HepG2 (cell line): ENCODE measurements at places on chromosomes 6 and 20. TPM values are rescaled to one million over a fixed set of nuclear protein-coding genes. Genes with fewer than 3 reads are reported as not detected.

- DNase-seq = no peak
Measured at GRCh38 chr6:126773112-126773805, 345.2 kb upstream of the RSPO3 start.

GRCh38 chr20:62660768-62661167 lies 18.5 kb downstream of the SLCO4A1 start:
- no peak for DNase-seq

GRCh38 chr6:168208402-168208801 lies 111.2 kb downstream of the DACT2 start:
- DNase-seq = no peak

- DNase-seq = no peak
Measured at GRCh38 chr6:125866433-125866832, 75.7 kb downstream of the NCOA7 start.

CRIP3 gene
- polyA plus RNA-seq = 9.3 and 14.2 TPM in 2 replicates

SLCO4A1 gene
- 91.3 and 112 TPM in 2 replicates for polyA plus RNA-seq

TNFRSF6B gene
- 0.24 and 0.86 TPM in 2 replicates for polyA plus RNA-seq

DNA sequence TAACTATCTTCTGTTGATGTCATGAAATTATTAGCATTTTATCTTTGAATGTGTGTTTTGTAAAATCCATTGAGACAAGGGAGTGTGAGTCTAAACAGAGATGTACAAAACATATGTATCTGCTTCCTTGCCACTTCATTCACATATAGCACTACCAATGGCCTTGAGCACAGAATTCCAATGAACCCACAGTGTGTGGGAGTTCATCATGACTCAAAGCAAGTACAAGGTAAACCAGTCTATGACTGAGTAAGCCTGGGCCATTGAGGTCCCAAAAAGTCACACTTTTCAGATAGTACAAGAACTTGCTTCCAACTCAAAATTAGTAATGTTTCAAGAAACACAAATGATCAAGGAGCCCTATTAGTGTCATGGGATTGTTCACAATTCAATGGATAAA lies 218.6 kb downstream of the MANEA start:
- DNase-seq = peak; percentile 46

- DNase-seq = no peak
Measured at GRCh38 chr20:12723811-12724210, 285.0 kb upstream of the SPTLC3 start.

- DNase-seq = no peak
Measured at GRCh38 chr6:41970436-41970846, 28.8 kb upstream of the CCND3 start.

DNA sequence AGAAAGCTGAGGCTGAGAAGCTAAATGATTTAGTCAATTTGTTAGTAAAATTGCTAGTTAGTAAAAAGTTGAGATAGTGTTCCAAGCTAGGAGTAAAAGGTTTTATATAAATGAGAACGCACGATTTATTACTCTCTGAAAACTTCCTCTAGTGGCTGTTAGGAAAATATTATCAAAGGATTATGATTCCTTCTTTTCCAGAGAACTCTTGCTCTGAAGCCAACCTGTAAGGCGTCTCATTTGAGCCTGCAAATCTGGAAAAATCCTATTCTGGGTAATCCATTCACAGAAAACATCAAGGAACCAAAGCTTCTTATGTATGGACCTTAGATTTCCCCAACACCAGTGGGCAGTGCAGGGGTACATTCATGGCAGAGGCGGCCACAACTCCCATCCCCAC lies 252.7 kb downstream of the SOD2 start:
- DNase-seq = no peak

DNA sequence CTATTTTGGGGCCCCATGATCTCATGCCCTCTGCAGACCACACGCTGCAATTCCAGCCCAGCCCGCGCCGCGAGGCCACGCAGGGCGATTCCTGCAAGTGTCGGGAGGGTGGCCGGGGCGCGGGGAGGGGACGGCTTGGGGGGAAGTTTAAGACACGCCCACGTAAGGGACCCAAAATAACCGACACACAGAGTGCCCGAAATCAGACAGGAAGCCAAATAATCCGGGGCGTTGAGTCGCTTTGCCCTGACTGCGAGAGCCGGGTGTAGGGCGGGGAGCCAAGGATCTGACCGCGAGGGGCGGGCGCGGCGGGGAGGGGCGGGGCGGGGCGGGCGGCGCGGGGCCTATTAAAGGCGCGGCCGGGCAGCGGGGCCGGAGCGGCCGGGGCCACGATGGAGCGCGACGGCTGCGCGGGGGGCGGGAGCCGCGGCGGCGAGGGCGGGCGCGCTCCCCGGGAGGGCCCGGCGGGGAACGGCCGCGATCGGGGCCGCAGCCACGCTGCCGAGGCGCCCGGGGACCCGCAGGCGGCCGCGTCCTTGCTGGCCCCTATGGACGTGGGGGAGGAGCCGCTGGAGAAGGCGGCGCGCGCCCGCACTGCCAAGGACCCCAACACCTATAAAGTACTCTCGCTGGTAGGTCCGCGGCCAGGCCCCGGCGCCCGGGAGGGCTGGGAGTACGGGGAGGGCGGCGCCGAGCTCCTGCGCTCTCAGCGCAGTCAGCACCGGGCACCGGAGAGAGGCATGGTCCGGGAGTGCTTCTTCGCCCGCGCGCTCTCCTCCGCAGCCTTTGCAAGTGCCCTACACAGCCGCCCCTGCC lies at the start of gene ENPP1:
Gene ENPP1 (plus strand): TSS at position 377 of the 816 bp plus-strand sequence. CDS start 16 bp downstream, at position 393.
- peak; percentile 71 for DNase-seq

- no peak for DNase-seq
Measured at GRCh38 chr20:48455651-48456365, 372.0 kb downstream of the PREX1 start.

GRCh38 chr6:133898263-133898662 lies 9.3 kb downstream of the TCF21 start:
- no peak for DNase-seq

DNA sequence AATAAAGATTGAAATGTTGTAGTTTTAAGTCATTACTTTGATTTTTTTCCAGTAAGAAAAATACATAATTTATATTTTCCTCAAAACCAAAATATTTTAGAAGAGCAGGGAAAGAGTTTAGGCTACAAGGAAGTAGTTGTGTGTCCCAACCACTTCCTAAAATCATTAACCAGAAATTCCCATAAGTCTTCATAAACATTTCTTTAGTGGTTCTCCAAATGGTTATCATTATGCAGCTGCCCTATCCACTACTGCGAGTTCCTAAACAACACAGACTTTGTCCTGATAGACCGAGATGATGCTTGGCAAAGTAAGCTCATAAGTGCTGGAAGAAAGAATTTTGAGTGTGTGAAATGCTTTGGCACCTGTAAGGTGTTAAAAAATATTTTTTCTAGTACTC lies 93.6 kb downstream of the ARMC2 start:
- no peak for DNase-seq

PTPRK gene
- 40.0 and 43.6 TPM in 2 replicates for polyA plus RNA-seq

DNA sequence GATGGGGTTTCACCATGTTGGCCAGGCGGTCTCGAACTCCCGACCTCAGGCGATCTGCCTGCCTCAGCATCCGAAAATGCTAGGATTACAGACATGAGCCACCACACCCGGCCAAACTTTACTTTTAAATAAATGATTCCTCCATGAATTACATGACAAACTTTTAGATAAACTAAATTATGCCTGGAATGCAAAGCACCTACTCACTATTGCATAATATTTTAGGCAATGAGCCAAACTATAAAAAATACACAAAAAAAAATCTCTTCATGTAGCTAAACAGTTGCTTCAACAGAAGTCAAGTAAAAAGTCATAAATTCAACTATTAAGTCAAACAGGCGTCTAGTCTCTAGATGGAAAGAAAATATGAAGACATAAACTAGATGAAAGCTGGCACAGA lies 56.5 kb downstream of the PTPRK start:
- no peak for DNase-seq

DNA sequence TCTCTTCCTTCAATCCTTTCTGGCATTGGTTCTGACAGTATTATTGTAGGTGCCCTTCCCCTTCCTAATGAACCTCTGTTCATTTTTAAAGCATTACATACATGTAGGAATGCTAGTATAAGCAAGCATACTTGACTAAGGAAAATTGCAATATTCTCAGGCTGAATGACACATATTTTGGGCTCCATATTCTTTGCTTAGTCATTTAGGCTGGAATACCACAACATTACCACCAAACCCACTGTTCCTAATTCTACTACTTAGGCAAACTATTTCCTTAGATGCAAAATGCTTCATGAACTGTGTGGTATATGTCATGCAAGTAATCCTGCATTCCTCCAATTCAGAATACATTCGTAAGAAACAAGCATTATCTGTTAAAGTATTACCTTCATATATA lies 113.9 kb downstream of the PRDM1 start:
- no peak for DNase-seq

ERVFRD-1 gene
- polyA plus RNA-seq = not detected in 2 replicates

GRCh38 chr20:32312718-32313424 lies 35.4 kb downstream of the KIF3B start:
- DNase-seq = peak; percentile 71

FAXC gene
- polyA plus RNA-seq = 0.50 and 0.63 TPM in 2 replicates

SAPCD1 gene
- polyA plus RNA-seq = 3.9 and 5.3 TPM in 2 replicates

ADGRG6 gene
- 176 and 249 TPM in 2 replicates for polyA plus RNA-seq

DNA sequence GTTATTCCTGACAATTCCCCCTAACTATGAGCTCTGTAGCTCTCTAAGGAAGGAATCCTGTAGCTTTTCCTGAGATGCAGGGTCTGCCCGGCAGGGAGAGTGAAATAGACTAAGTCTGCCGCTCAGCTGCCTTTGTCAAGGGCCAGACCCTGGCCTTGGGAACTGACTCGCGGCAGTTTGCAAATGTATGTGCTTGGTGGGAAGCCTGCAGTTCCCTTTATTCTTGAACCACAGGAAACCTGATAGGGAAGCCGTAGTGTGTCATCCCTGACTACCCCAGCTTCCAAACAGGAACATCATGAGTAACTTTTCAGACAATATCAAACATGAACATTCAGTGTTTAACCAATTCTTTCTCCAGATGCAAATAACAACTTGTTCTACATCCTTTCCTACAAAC lies 78.7 kb upstream of the IFNGR1 start:
- DNase-seq = no peak

GRCh38 chr6:18562726-18563125 lies 175.6 kb downstream of the RNF144B start:
- no peak for DNase-seq

GPLD1 gene
- polyA plus RNA-seq = 6.0 and 6.2 TPM in 2 replicates

KHDC3L gene
- not detected in 2 replicates for polyA plus RNA-seq
